ENCODE measurements at places on chromosomes 16 and 17. TPM values are rescaled to one million over a fixed set of nuclear protein-coding genes. Genes with fewer than 3 reads are reported as not detected.

The C16orf92 gene
- total RNA-seq: not detected

The KRT40 gene
- total RNA-seq: not detected

The SP6 gene
- 2.9 TPM for total RNA-seq

The PTX4 gene
- total RNA-seq: 0.14 TPM

Measured in A549 treated with ZK216348 at 1 μM for 4 hours (cell line).